ENCODE measurements at places on chromosomes 2 and 18.

DNA sequence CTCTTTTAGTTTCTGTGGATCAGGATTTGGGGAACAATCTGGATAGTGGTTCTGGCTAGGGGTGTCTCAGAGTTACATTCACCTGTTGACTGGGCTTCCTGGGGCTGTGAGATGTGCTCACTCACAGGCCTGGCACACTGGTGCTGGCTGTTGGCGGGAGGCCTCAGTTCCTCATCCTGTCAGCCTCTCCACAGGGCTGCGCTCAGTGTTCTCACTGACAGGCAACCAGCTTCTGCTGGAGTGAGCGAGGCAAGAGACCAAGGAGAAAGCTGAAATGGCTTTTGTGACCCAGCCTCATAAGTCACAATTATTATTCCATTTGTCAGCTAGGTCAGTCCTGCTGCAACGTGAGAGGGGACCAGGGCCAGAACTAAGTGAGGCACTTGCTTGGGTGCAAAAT lies 180.6 kb upstream of the GLI2 start:
- DNase-seq: no peak

DNA sequence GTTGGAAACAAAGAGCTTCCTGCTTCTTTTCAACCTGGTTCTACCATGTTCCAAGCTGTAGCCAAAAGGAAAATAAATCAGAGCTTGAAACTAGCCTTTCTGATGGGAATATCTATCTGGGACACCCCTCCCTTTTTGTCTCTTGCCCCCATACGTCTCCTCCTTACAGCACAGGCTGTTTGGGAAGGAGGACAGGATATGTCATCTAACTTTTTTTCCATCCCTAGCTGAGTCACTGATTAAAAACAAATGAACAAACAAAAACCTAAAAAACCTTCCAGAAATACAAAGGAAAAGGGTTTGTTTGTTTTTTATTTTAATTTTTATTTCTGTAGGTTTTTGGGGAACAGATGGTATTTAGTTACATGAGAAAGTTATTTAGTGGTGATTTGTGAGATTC lies 151.6 kb downstream of the FAM210A start:
- no peak for DNase-seq

GRCh38 chr2:181319286-181319685 lies 137.9 kb upstream of the ITGA4 start:
- DNase-seq: peak; percentile 50

DNA sequence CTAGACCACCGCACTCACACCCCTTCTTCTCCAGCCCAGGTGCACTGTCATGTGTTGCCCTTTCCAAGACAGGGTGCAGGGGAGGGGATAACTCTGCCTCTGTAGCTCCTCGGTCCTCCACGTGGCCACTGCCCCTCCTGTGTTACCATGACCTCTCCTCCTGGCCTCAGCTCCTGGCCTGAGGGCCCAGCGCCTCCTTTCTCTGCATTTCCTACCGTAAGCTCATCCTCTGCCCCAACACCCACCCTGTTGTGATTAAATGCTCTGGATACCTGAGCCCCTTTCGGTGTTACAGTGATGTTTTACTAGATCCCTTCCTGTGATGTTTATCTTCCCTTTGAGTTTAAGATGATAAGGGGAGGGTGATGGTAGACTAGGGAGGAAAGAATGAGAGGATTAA lies 242.3 kb downstream of the PTPRM start:
- no peak for DNase-seq

DNA sequence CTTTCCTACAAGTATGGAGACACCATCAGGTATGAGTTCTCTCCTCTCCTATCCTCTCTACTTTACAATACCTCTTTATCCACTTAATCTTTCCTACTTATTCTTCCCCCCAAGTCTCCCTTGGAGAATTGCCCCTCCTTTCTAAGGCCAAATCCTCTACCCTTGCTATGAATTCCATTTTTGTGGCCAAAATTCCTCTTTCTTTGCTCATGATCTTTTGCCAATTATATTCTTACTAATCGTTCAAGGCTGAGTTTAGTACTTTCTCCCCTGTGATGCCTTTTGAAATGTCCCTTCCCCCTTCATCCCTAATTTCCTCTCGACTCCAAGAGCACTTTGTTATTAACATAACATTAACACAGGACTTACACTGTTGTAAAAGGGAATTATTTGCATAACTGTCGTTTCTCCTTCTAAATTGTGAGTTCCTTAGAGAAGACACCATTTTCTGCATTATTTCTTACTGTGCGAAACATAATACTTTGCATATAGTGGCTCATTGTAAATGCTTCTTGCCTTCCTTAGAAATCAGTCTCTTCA lies 133.4 kb downstream of the KCTD1 start:
- no peak for DNase-seq

GRCh38 chr2:239230318-239231052 lies 170.3 kb downstream of the HDAC4 start:
- DNase-seq: no peak

DNA sequence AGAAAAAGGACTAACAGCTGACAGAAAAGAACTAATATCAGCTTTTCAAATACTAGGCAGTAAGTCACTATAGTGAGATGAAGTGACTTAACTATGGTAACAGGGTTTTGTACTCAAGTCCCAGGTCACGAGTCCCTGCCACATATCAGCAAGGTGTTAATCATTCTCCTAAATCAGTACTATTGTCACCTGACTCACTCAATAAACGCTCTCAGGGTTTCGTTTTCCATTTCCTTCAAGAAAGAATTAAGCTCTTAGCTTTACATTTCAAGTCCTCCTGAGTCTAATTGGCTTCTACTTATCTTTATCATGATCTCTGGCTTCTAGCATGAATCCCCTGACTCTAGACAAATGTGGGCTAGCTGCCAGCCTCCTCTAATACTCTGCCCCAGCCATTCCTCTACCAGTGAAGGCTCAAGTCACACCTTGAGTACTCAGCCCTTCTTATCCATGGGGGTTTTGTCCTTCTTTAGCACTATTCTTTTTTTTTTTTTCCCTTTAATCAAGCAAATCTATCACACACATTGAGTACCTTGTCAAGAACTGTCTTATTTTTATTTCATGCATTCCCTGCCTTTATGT lies 20.0 kb downstream of the BUB1 start:
- no peak for DNase-seq

GRCh38 chr2:52220393-52220792 lies 1188.5 kb upstream of the NRXN1 start:
- DNase-seq: no peak
